ENCODE measurements at places on chromosomes 5 and 9. TPM values are rescaled to one million over a fixed set of nuclear protein-coding genes. Genes with fewer than 3 reads are reported as not detected.

PCDHB15 gene
- 13.7 TPM for polyA plus RNA-seq

GABRA1 gene
- polyA plus RNA-seq, result 50.6 TPM

SPINK4 gene
- not detected for polyA plus RNA-seq

EXD3 gene
- 32.9 TPM for polyA plus RNA-seq

SPINK6 gene
- polyA plus RNA-seq, result not detected

CARD9 gene
- 0.77 TPM for polyA plus RNA-seq

ADAMTSL2 gene
- polyA plus RNA-seq, result 0.85 TPM

FCN2 gene
- polyA plus RNA-seq, result not detected

KIF4B gene
- not detected for polyA plus RNA-seq

GARIN3 gene
- not detected for polyA plus RNA-seq

TLX3 gene
- not detected for polyA plus RNA-seq

TAF11L10 gene
- polyA plus RNA-seq, result not detected

PDZD2 gene
- polyA plus RNA-seq, result 4.0 TPM

SOHLH1 gene
- polyA plus RNA-seq, result not detected

ORM1 gene
- not detected for polyA plus RNA-seq

NSG2 gene
- polyA plus RNA-seq, result 1,581 TPM

OTP gene
- not detected for polyA plus RNA-seq

TIMD4 gene
- not detected for polyA plus RNA-seq

RANBP17 gene
- polyA plus RNA-seq, result 35.6 TPM

ZDHHC11B gene
- 12.1 TPM for polyA plus RNA-seq

AHRR gene
- 0.26 TPM for polyA plus RNA-seq

RNF180 gene
- 6.0 TPM for polyA plus RNA-seq

INVS gene
- polyA plus RNA-seq, result 12.3 TPM

INSL6 gene
- polyA plus RNA-seq, result not detected

GPSM1 gene
- polyA plus RNA-seq, result 117 TPM

GTF2H2 gene
- 32.5 TPM for polyA plus RNA-seq

VAV2 gene
- 35.2 TPM for polyA plus RNA-seq

LHX3 gene
- not detected for polyA plus RNA-seq

PCDHB7 gene
- 2.1 TPM for polyA plus RNA-seq
